ENCODE measurements at places on chromosomes 16 and 17. TPM values are rescaled to one million over a fixed set of nuclear protein-coding genes. Genes with fewer than 3 reads are reported as not detected.

The ACSM2A gene
- not detected for total RNA-seq

The GLTPD2 gene
- not detected for total RNA-seq

DNA sequence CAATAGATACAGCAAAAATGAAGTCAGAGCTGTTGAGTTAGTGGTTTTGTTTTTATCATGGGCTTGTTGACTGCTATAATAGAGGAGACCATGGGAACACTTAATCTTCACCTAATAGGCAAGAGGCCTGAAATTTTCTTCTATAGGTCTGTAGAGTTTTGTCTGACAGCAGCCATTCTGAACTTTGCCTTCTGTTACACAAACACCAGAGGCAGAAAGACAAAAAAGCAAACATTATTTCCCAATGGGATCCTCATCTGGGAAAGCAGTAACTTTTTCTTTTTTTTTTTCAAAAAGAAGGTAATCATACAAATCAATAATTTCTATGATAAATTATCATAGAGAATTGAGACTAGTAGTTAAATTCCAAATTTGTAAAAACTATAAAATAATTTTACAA lies 494.1 kb downstream of the TOX3 start:
- H3K4me1 ChIP-seq = no peaks in the 10 kb centered on the region
- H3K4me3 ChIP-seq = no peak overlapping the region
- no peaks in the 10 kb centered on the region for H3K27me3 ChIP-seq
- H3K36me3 ChIP-seq = no peaks in the 10 kb centered on the region

- H3K27me3 ChIP-seq = peaks cover 9% of the 10 kb centered on the region
- peaks cover 26% of the 10 kb centered on the region for H3K4me1 ChIP-seq
- H3K36me3 ChIP-seq = peaks cover 9% of the 10 kb centered on the region
Observed at GRCh38 chr16:13919330-13919682, 648 bp upstream of the ERCC4 start.

- no peaks in the 10 kb centered on the region for H3K27me3 ChIP-seq
- peak; percentile 46 for DNase-seq
- peaks cover 20% of the 10 kb centered on the region for H3K36me3 ChIP-seq
- peak overlapping the region; percentile 35 for H3K27ac ChIP-seq
- peaks cover 60% of the 10 kb centered on the region for H3K4me1 ChIP-seq
- H3K4me3 ChIP-seq = no peak overlapping the region
Observed at GRCh38 chr16:84735849-84736586, 36.2 kb downstream of the USP10 start.

The TBC1D26 gene
- total RNA-seq = 0.23 TPM

- no peak overlapping the region for H3K27ac ChIP-seq
- H3K27me3 ChIP-seq = peaks cover 21% of the 10 kb centered on the region
- H3K4me1 ChIP-seq = peaks cover 19% of the 10 kb centered on the region
Observed at GRCh38 chr17:880443-881269, 98.5 kb downstream of the MRM3 start.

DNA sequence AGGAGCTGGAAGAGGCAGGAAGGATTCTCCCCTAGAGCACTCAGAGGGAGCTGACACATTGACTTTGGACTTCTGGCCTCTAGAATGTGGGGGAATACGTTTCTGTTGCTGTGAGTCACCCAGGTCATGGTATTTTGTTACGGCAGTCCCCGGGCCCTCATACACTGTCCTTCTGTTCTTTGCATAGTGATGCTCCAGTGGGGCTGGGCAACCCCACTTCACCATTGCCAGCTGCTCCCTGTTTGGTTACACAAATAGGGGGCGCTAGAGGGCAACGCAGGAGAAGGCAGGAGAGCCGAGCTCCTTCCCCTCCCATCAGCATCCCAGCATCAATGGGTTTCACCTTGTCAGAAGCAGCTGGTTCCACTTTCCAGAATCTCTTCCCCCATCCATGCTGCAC lies 257.7 kb upstream of the FOXF1 start:
- no peaks in the 10 kb centered on the region for H3K36me3 ChIP-seq
- DNase-seq = no peak
- H3K27ac ChIP-seq = no peak overlapping the region
- H3K4me1 ChIP-seq = no peaks in the 10 kb centered on the region
- H3K27me3 ChIP-seq = peaks cover 5% of the 10 kb centered on the region

The HSPB9 gene
- total RNA-seq = 0.29 TPM

- H3K27me3 ChIP-seq = peaks cover 8% of the 10 kb centered on the region
- H3K4me1 ChIP-seq = peaks cover 68% of the 10 kb centered on the region
- H3K36me3 ChIP-seq = peaks cover 11% of the 10 kb centered on the region
- peak overlapping the region; percentile 94 for H3K4me3 ChIP-seq
Observed at GRCh38 chr17:14303343-14304221, 2.7 kb downstream of the HS3ST3B1 start.

DNA sequence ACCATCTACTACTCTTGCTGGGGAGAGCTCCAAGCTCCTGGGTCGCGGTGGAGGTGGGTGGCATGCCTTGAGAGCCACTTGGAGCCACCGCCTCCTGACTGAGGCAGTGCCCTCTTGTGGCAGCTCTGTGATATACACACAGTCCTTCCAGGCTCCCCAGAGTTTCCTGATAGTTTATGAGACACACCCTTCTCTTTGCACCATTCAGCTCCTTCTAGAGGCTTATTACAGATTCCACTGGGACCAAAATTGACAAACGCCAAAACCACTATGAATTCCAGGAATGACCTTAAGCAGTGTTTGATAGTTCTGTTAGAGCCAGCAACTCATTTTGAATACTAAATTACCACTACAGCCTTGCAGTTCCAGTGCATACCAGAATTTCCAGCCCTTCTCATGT lies 170.1 kb upstream of the CDH13 start:
- H3K4me1 ChIP-seq = no peaks in the 10 kb centered on the region
- no peak overlapping the region for H3K27ac ChIP-seq
- H3K27me3 ChIP-seq = peaks cover 4% of the 10 kb centered on the region
- H3K36me3 ChIP-seq = no peaks in the 10 kb centered on the region

GRCh38 chr17:8470447-8471047 lies 34.9 kb downstream of the NDEL1 start:
- H3K4me1 ChIP-seq = no peaks in the 10 kb centered on the region
- no peaks in the 10 kb centered on the region for H3K27me3 ChIP-seq

The NECAB2 gene
- not detected for total RNA-seq

DNA sequence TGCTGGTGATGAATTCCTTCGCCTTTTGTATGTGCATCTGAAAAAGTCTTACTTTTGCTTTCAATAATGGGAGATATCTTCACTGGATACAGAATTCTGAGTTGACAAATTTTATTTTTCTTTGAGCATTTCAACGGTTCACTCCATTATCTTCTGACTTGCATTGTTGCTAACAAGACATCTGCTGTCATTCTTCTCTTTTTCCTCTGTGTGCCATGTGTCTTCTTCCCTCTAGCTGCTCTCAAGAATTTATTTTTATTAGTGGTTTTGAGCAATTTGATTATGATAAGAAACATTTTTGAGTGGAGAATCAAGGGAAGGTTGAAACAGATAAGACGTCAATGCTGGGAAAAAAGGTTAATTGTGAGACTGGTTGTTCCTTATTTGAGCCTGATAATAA lies 471.8 kb downstream of the CDH13 start:
- H3K4me1 ChIP-seq = no peaks in the 10 kb centered on the region
- no peak overlapping the region for H3K4me3 ChIP-seq
- no peak overlapping the region for H3K27ac ChIP-seq
- H3K27me3 ChIP-seq = no peaks in the 10 kb centered on the region
- no peak for DNase-seq

The RAB26 gene
- 0.31 TPM for total RNA-seq

The SYCE1L gene
- 5.9 TPM for total RNA-seq

The CCL2 gene
- total RNA-seq = not detected

- peaks cover 1% of the 10 kb centered on the region for H3K4me1 ChIP-seq
- no peaks in the 10 kb centered on the region for H3K36me3 ChIP-seq
- no peak overlapping the region for H3K4me3 ChIP-seq
Observed at GRCh38 chr16:55475919-55476318, 3.1 kb upstream of the MMP2 start.

The GDPD3 gene
- 12.6 TPM for total RNA-seq

DNA sequence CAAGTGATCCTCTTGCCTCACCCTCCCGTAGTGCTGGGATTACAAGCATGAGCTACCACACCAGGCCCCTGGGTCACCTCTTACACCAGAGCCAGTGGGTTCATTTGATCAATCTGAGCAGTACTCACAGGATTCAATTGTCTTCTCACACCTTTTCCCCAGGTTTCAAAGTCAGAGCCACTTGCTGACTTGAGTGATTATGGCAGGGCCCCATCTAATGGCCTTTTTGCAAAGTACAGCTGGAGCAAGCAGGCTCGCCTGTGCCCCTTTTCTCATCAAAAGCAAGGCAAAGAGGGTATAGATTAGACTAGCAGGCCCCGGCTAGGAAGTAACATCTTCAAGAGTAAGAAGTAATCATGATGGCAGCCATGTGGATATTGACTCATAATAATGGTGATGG lies 114.8 kb upstream of the NOL11 start:
- peaks cover 3% of the 10 kb centered on the region for H3K36me3 ChIP-seq
- H3K27ac ChIP-seq = no peak overlapping the region
- H3K4me3 ChIP-seq = no peak overlapping the region
- DNase-seq = peak; percentile 68
- H3K4me1 ChIP-seq = peaks cover 6% of the 10 kb centered on the region
- no peaks in the 10 kb centered on the region for H3K27me3 ChIP-seq

DNA sequence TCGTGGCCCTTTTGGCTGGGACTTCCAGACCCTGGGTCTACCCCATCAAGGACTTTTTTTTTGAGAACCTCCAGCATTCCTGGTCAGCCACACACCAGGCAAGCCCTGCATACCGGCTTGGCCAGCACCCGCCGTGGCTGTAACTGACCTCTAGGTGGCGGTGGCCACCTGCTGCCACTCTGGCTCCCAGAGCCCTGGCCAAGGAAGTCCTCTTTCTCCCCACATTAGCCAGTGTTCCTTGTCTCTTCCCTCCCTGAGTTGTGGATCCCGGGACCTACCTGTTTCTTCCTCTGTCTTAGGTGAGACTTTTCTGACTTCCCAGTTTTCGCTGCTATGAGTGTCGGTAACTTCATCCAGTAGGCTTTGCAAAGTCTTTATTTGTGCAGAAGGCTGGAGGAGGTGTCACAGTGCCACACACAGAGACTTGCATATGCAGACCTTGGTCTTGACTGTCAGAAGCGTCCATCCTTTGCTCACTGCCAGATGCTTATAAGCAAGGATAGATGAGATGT lies 348.3 kb downstream of the CPPED1 start:
- no peak overlapping the region for H3K4me3 ChIP-seq
- DNase-seq = peak; percentile 38
- peaks cover 11% of the 10 kb centered on the region for H3K4me1 ChIP-seq

The PLXDC1 gene
- total RNA-seq = 3.9 TPM

The MILR1 gene
- total RNA-seq = 1.7 TPM

DNA sequence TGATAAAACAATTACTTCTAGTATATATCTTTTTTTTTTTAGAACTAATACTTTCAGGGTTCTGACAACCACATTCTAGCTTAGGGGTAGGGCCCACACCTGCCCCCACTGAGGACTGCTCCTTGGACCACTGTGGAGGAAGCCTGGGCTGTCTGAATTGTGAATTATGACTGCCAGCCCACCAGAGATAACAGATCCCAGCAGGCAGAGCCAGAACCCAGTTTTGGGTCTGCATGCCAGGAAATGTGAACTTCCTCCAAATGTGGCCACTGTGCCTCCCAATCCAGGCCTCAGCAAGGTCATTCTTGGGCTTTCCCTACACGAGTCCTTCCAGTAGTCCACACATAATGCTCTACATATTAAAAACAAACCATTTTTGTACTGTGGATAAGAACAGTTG lies 15.9 kb downstream of the VEZF1 start:
- H3K4me3 ChIP-seq = no peak overlapping the region
- no peak overlapping the region for H3K27ac ChIP-seq
- H3K36me3 ChIP-seq = peaks cover 33% of the 10 kb centered on the region
- H3K4me1 ChIP-seq = no peaks in the 10 kb centered on the region
- peak; percentile 11 for DNase-seq
- peaks cover 7% of the 10 kb centered on the region for H3K27me3 ChIP-seq

The KRTAP4-3 gene
- total RNA-seq = not detected
